Ecto neural progenitor cell (in vitro differentiated cells): ENCODE measurements at places on chromosomes 5 and 9.

- no peak for DNase-seq
Observed at GRCh38 chr5:150627731-150628545, 12.5 kb upstream of the SYNPO start.

DNA sequence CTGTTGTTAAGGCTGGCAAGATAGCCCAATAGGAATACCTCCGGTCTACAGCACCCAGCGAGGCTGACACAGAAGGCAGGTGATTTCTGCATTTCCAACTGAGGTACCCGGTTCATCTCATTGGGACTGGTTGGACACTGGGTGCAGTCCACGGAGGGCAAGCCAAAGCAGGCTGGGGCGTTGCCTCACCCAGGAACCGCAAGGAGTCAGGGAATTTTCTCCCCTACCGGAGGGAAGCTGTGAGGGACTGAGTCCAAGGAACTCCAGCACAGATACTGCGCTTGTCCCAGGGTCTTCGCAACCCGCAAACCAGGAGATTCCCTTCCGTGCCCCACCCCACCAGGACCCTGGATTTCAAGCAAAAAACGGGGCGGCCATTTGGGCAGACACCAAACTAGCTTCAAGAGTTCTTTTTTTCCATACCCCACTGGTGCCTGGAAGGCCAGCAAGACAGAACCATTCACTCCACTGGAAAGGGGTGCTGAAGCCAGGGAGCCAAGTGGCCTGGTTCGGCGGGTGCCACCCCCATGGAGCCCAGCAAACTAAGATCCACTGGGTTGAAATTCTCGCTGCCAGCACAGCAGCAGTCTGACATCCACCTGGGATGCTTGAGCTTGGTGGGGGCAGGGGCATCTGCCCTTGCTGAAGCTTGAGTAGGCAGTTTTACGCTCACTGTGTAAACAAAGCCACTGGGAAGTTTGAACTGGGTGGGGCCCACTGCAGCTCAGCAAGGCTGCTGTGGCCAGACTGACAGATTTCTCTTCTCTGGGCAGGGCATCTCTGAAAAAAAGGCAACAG lies 647.2 kb downstream of the BNC2 start:
- DNase-seq = no peak

- DNase-seq = no peak
Observed at GRCh38 chr9:4691795-4692194, 12.4 kb downstream of the CDC37L1 start.

DNA sequence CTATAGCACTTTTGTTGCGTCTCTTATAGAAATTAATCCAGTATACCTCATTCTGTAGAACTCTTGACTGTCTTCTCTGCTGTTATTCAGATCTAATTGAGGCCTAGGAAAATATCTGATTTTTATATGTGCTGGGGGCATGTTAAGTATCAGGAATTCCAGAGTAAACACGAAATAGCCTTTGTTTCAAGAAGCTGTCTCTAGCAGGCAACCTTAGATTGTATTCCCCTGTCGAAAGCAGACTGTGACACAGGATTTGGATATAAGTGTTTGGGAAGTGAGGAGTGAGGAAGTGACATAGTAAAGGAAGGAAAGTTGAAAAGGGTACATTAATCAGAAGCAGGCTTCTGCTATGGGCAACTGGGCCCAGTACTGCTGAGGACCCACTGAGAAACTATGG lies 72.1 kb upstream of the RASA1 start:
- DNase-seq = no peak

GRCh38 chr9:18275313-18275990 lies 198.5 kb upstream of the ADAMTSL1 start:
- DNase-seq = no peak

GRCh38 chr5:172548311-172548731 lies 92.7 kb upstream of the NEURL1B start:
- DNase-seq = no peak

GRCh38 chr9:18594837-18595236 lies 120.9 kb downstream of the ADAMTSL1 start:
- DNase-seq = no peak

GRCh38 chr5:173247510-173247909 lies 12.5 kb upstream of the NKX2-5 start:
- no peak for DNase-seq

GRCh38 chr5:54717459-54717858 lies 199.9 kb downstream of the SNX18 start:
- no peak for DNase-seq

GRCh38 chr5:91110686-91111085 lies 272.4 kb downstream of the ARRDC3 start:
- no peak for DNase-seq

DNA sequence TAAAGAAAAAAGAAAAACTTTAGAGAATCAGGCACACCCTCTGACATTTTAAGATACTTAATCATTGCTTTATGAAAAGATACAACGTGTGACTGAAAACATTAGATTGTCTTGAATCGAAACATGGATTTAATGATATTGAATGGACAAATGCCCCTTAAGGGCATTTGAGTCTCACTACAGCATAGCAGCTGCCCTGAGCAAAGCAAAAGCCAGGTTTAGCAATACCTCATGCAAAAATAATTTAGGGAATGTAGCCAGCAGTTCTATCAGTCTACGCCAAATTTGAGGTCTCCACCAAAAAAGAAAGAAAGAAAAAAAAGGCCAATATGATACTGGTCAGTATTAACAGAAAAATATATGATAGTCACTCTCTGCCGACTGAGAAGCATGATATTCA lies 56.6 kb upstream of the LMNB1 start:
- no peak for DNase-seq

DNA sequence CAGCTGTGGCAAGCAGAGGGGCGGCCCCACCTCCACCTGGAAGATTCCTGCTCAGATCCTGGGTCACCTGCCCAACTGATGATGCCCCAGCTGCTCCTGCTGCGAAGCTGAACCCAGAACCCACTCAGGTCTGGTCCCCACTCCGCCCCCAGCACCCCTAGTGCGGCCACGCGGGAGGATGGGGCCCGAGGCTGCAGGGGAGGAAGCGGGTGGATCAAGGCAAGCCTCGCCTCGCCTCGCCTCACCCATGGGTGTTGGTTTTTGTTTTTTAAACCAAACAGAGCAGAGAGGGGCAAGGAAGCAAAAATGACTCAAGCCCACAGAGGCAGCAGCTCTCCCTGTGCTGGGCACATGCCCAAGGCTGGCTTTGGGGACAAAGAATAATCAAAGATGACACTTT lies 23.2 kb downstream of the ABO start:
- no peak for DNase-seq

- peak; percentile 69 for DNase-seq
Observed at GRCh38 chr9:124014956-124015660, 3.5 kb downstream of the LHX2 start.

- peak; percentile 79 for DNase-seq
Observed at GRCh38 chr9:33623658-33624586, 99.9 kb downstream of the ANKRD18B start.

GRCh38 chr5:55338810-55339243 lies 31.0 kb downstream of the MTREX start:
- no peak for DNase-seq

DNA sequence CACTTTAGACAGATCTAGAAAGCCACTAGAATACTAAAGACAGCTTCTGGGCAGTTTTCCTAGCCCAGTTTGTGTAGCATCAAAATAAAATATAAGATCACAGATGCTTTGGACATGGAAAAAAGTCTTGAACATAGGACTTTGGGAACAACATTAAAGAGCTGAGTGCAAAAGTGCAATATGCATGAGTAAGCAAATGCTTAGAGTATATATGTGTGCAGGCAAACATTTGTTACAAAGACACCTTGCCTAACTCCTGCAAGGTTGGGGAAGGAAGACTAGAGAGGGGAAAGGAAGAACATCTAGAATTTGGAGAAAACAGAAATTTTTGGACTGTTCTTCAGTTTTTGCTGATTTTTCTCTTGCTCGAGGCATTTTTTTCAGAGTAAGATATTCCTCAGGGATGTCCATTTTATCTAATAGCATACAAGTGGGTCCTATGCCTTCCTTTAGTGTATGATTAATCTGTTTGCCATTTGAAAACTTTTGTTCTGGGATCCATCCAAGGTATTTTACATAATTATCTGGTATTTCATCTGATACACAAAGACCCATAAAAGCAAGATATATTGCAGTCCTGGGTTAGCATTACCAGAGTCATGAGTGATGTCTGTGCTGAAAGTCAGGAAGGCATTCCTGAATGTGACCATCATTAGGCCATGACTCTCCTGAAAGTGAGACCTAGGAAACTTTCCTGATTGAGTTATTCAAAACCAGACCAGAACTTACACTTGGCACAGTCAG lies 142.0 kb upstream of the RGMB start:
- DNase-seq = no peak

- no peak for DNase-seq
Observed at GRCh38 chr9:122314165-122314564, 49.5 kb downstream of the MRRF start.

GRCh38 chr5:141605523-141606277 lies 13.1 kb downstream of the DIAPH1 start:
- DNase-seq = no peak

DNA sequence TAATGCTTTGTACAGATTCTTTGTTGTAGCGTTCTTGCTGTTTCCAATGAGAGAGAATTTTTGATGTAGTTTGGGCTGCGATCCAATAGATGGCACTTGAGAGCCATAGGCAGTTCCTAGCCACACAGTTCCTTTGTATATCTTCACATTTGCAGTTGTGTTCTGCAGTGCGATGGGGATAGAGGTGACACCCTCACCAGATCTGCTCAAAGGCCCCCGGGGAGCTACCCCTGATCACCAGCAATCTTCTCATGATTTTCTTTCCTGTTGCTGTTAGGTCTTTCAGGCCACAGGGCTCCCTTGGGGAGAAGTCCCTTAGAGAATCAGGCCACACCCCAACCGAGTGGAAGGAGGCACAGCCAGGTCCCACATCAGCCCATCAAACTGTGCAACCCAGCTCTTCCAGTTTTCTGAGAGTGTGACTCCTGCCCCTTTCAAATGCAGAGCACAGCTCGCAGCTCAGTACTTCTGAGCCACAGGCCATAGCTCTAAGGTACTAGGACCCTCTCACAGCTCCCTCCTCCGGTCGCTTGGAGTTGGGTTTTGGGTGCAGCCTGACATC lies 353.7 kb downstream of the SLCO4C1 start:
- peak; percentile 55 for DNase-seq

- DNase-seq = no peak
Observed at GRCh38 chr5:35269006-35269405, 38.7 kb upstream of the PRLR start.

DNA sequence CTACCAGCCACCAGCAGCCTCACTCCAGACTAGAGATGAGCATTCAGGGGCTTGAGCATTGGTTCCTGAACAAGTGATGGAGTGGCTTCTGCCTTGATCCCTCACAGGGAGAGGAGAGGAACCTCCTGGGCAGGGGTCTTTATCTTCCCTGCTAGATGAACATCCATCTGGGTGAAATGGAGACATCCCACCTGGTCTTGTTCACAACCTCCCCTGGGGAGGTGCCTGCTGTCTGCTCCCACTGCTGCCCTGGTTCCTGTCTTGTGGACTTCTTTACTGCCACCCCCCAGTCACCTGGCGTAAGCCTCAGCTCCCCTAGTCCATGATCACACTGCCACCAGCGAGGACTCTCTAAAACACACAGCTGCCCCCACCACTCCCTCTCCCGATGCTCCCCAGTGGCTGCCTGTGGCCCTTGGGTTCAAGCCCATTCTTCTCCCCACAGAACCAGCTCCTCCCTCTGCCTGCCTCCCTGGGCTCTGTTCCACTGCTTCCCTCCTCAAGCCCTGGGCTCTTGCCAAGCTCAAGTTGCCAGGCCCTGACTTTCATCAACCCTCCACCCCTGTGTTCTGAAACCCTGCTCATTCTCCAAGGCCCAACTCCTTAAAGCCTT lies 51.5 kb downstream of the COL15A1 start:
- peak; percentile 32 for DNase-seq

DNA sequence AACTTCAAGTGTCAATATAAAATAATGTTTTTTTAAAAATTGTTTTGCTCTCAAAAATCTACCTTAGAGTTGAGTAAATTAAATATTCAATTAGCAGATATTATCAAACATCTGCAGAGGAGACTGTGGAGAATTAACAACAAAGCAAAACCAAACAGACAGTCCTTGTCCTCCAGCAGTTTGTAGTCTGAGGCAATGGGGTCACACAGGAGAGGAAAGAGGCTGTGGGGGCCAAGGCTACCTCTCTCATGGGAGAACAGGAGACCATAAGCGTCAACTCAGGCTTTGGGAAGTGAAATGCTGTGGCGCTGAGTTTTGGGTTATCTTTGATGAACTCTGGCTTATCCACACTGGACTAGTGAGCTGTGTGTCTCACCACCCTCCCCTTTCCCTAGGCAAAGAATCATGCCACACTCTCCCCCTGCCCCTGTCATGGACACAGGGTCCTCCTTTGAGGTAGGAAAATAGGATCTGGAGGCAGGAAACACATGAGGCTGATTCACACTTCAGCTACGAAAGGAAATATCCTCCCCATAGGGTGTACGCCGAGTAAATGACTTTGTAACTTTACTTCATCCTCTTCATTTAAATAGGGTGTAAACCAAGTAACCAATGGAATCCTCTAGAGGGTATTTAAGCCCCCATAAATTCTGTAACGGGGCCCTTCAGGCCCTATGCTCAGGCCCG lies 152.7 kb downstream of the FSTL4 start:
- no peak for DNase-seq

DNA sequence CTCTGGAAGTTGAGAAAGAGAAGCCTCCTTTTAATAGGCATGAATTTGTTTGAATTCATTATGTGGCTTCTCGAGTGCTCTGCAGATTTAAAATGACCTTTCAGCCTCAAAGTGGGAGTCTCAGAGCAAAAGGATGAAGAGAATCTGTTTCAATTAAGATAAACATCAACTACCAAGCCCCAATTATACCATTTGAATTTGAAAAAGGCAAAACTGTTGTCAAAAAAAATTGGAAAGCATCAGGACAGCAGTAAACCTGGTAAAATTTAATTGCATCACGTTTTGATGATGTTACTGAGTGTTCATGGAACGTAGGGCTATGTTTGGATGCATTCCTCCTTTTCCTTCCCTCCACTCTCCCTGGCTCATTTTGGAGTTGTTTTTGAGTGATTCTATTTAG lies 637.2 kb downstream of the PDE4D start:
- DNase-seq = no peak

DNA sequence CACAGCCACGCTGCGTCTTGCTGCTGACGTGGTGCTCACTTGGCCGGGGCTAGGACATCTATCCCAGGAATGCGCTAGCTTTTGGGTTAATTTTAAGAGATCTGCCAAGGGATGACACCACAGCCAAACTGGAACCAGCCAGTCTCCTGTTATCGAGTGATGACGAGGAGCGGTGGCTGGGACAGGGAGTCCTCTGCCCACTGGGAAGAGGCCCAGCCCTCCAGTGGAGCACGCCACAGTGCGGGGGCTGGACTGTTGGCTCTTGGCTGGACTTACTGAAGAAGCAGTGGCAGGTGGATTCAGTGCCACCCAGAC lies 55.1 kb upstream of the PHYKPL start:
- DNase-seq = no peak
